ENCODE measurements at places on chromosomes 5 and 9. TPM values are rescaled to one million over a fixed set of nuclear protein-coding genes. Genes with fewer than 3 reads are reported as not detected.

Gene PRR16
- 15.3 TPM for polyA plus RNA-seq

Gene LHX6
- not detected for polyA plus RNA-seq

Gene PCDHB11
- polyA plus RNA-seq = 1.8 TPM

Gene SEMA5A
- polyA plus RNA-seq = 14.8 TPM

Gene SOHLH1
- not detected for polyA plus RNA-seq

Gene ZNF782
- polyA plus RNA-seq = 3.5 TPM

Gene SPATA31D4
- polyA plus RNA-seq = not detected

Gene SLC45A2
- 1.8 TPM for polyA plus RNA-seq

GRCh38 chr5:35709688-35710087 lies 92.0 kb downstream of the SPEF2 start:
- no peak for DNase-seq
- no peaks in the 10 kb centered on the region for H3K36me3 ChIP-seq
- H3K27me3 ChIP-seq = no peaks in the 10 kb centered on the region

DNA sequence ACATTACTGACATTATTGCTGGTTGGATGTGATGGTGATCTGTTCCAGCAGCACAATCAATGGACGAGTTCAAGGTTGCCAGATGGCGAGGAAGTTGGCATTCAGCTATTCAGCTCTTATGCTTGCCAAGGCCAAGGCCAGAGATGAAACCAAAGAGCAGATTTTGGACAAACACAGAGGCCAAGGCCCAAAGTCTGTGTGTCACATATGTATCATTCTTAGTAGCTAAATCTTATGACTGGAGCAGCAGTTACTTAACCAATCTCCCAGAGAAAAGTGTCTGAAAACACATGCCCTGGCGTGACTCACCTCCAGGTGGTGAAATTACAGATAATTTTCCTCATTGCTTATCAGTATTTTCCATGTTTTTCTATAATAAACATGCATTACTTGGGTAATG lies 189.0 kb upstream of the EGFLAM start:
- no peaks in the 10 kb centered on the region for H3K4me1 ChIP-seq
- H3K27me3 ChIP-seq = no peaks in the 10 kb centered on the region
- H3K4me3 ChIP-seq = no peak overlapping the region
- H3K36me3 ChIP-seq = no peaks in the 10 kb centered on the region
- DNase-seq = peak; percentile 16

DNA sequence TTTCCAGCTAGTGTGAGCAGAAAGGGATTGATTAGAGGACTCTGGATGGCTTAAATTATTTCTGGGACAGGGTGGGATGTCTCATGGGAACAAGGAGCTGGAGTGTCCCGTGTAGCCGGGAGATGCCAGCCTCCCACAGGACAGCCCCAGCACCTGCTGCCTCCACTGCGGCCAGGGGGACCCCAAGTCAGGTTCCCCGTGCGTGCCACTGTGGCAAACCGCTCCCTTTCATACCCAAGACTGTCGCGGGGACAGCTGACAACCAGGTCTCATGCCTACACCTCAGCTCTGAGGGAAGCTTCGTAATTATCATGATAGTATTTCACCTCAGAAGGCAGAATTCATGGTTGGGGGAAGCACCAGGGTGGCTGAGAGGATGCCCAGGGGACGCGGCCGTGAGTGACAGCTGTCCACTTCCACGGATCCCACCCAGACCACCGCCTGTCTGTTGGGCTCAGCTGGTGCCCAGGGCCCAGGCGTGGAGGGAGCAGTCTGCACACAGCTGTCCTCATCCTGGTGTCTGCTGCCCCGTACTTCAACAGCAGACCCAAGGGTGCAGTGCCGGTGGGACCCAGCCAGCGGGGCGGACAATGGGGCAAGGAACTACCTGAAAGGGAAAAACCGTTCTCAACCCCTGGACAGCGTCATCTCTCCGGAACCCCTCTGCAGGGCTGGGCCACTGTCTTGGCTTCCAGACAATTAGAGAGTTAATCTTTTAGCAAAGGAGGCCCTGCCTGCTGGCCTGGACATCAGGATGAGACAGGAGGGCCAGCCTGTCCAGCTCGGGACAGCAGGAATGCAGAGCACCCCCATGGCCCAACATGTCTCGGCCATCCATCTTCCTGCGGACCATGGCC lies 166.9 kb downstream of the OLFM1 start:
- H3K4me3 ChIP-seq = no peak overlapping the region
- peaks cover 5% of the 10 kb centered on the region for H3K27me3 ChIP-seq
- no peaks in the 10 kb centered on the region for H3K36me3 ChIP-seq
- no peaks in the 10 kb centered on the region for H3K4me1 ChIP-seq
- DNase-seq = no peak

- H3K4me1 ChIP-seq = peaks cover 70% of the 10 kb centered on the region
- no peaks in the 10 kb centered on the region for H3K27me3 ChIP-seq
- no peak overlapping the region for H3K4me3 ChIP-seq
- H3K36me3 ChIP-seq = no peaks in the 10 kb centered on the region
- no peak for DNase-seq
Observed at GRCh38 chr5:140220698-140221064, 45.7 kb downstream of the CYSTM1 start.

DNA sequence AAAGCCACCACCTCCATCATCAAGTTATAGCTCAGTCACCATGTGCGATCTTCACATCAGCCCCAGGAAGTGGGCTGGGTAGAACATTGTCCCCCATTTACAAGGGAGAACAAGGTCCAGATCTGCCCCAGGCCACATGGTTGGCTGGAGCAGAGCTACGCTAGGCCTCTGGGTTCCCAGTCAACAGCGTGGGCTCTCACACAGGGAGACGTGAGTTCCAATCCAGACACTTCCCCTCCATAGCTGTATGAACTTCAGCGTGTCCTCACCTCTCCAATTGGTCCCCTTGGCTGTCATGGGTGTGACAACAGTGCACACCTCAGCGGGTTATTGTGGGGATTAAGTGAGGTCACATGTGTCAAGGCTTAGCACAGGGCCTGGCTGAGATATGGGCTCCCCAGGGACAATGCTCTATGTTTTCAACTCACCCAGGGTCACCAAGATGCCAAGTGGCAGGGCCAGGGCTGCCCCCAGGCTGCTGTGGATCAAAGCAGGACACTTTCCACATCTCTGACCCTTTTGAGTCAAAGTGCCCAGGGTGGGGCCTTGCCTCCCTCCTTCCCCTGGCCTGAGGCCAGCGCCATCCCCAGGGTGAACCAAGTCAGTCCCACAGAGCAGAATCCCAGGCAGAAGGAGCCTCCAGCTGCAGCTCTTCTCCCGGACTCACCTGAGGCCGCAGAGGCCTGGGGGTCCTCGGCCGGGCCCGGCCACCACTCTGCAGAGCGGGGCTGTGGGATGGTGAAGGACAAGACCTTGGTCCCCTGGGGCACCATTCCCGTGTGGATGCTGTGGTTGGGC lies 19.8 kb downstream of the AKNA start:
- H3K4me1 ChIP-seq = peaks cover 37% of the 10 kb centered on the region
- H3K27ac ChIP-seq = peak overlapping the region; percentile 83
- no peaks in the 10 kb centered on the region for H3K27me3 ChIP-seq
- H3K36me3 ChIP-seq = no peaks in the 10 kb centered on the region
- DNase-seq = no peak
- no peak overlapping the region for H3K4me3 ChIP-seq

DNA sequence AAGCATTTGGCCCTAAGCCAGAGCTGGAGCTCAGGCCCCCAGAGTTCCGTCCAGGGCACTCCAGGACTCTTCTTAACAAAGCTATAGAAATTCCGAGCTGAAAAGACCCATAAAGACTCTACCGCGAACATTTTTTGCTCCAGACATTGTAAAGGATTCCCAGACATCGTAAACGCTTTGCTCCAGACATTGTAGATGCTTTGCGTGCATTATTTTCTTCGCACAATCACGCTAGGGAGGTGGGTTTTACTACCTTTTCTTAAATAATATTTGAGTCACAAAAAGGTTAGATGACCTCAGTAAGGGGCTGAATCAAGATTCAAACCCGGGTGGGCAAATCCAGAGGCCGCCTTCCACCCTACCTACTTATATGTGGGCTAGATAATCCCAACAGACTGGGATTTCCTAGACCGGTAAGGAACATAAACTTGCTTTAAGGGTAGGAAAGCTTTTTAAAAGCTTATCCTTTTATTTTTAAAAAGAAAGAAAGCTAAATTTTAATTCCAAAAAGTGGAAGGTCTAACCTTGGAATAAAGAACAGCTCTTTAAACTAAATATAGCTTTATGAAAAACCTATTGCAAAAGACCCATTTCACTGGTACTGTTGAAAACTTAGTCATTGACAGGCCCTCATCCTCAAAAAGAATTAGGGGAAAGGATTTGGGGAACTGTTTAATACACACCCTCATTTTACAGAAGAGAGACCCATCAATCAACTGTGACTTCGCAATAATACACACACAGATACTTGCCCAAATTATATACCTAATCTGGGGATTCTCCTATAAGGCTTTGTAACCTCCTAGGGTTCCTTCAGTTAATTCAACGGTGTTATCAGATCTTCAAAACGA lies 822 bp upstream of the TNIP1 start:
- peak overlapping the region; percentile 100 for H3K27ac ChIP-seq
- no peaks in the 10 kb centered on the region for H3K27me3 ChIP-seq
- H3K4me3 ChIP-seq = peak overlapping the region; percentile 97
- peaks cover 25% of the 10 kb centered on the region for H3K4me1 ChIP-seq
- peak; percentile 86 for DNase-seq

GRCh38 chr9:122076117-122076516 lies 17.0 kb downstream of the TTLL11 start:
- no peak overlapping the region for H3K4me3 ChIP-seq
- no peak overlapping the region for H3K27ac ChIP-seq
- H3K36me3 ChIP-seq = no peaks in the 10 kb centered on the region
- H3K27me3 ChIP-seq = no peaks in the 10 kb centered on the region
- peaks cover 5% of the 10 kb centered on the region for H3K4me1 ChIP-seq

DNA sequence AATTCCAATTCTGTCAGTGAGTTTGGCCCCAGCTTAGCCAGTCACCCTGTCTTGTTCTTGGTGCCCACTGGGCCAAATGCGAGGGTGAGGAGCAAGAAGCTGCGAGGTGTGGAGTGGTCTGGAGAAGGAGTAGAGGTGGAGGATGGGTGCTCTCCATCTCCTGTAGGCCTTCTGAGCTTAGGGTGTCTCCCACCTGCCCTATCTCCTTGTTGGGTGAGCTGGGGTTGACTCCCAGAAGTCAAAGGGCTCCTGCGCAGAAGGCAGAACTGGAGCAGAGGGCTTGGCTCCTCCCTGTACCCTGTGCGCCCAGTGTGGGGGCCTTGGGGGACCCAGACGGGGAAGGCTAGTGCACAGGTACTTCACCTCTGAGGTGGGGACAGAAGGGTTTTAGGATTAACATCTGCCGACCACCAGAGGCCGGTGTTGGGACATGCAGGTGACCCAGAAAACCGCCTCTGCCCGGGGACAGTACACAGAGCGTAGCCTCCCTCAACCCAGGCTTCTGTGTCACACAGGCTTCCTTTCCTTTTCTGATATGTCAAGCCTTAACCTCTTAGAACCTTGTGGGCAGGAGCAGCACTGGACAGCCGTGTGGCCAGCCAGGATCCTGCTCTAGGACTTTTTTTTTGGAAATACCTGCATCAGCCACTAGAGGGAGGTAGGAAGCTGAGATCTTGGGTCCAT lies 16.9 kb downstream of the IL5 start:
- peaks cover under 1% of the 10 kb centered on the region for H3K27me3 ChIP-seq
- DNase-seq = peak; percentile 74
- no peaks in the 10 kb centered on the region for H3K4me1 ChIP-seq
- no peak overlapping the region for H3K4me3 ChIP-seq

- H3K4me3 ChIP-seq = no peak overlapping the region
- peak; percentile 55 for DNase-seq
- no peaks in the 10 kb centered on the region for H3K36me3 ChIP-seq
Observed at GRCh38 chr9:113299800-113300292, 3.3 kb downstream of the RNF183 start.

GRCh38 chr9:33198165-33198564 lies 31.0 kb upstream of the B4GALT1 start:
- H3K4me1 ChIP-seq = no peaks in the 10 kb centered on the region
- no peak for DNase-seq
- no peaks in the 10 kb centered on the region for H3K27me3 ChIP-seq
- H3K4me3 ChIP-seq = no peak overlapping the region

GRCh38 chr9:134943411-134943810 lies 25.7 kb upstream of the FCN1 start:
- DNase-seq = no peak
- H3K4me1 ChIP-seq = peaks cover 10% of the 10 kb centered on the region
- H3K36me3 ChIP-seq = no peaks in the 10 kb centered on the region
- H3K27me3 ChIP-seq = no peaks in the 10 kb centered on the region
- H3K4me3 ChIP-seq = no peak overlapping the region
- no peak overlapping the region for H3K27ac ChIP-seq

- no peak overlapping the region for H3K4me3 ChIP-seq
- H3K27ac ChIP-seq = no peak overlapping the region
- DNase-seq = no peak
- H3K4me1 ChIP-seq = peaks cover 9% of the 10 kb centered on the region
- H3K27me3 ChIP-seq = no peaks in the 10 kb centered on the region
Observed at GRCh38 chr5:15797116-15797515, 297.1 kb downstream of the FBXL7 start.

- peak overlapping the region; percentile 15 for H3K27ac ChIP-seq
- H3K4me3 ChIP-seq = no peak overlapping the region
- H3K27me3 ChIP-seq = no peaks in the 10 kb centered on the region
- no peaks in the 10 kb centered on the region for H3K36me3 ChIP-seq
Observed at GRCh38 chr9:89422151-89422975, 75.5 kb downstream of the SEMA4D start.

DNA sequence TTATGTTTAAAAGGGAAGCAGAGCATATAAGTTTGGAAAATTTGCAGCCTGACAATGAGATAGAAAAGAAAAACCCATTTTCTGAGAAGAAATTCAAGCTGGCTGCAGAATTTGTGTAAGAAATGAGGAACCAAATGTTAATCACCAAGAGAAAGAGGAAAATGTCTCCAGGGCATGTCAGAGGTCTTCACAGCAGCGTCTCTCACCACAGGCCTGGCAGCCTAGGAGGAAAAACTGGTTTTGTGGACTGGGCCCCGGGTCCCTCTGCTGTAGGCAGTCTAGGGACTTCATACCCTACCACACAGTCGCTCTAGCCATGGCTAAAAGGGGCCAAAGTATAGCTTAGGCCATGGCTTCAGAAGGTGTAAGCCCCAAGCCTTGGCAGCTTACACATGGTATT lies 32.1 kb upstream of the HSD17B4 start:
- H3K27me3 ChIP-seq = no peaks in the 10 kb centered on the region
- H3K27ac ChIP-seq = no peak overlapping the region
- H3K4me3 ChIP-seq = no peak overlapping the region
- no peak for DNase-seq
- H3K4me1 ChIP-seq = no peaks in the 10 kb centered on the region

DNA sequence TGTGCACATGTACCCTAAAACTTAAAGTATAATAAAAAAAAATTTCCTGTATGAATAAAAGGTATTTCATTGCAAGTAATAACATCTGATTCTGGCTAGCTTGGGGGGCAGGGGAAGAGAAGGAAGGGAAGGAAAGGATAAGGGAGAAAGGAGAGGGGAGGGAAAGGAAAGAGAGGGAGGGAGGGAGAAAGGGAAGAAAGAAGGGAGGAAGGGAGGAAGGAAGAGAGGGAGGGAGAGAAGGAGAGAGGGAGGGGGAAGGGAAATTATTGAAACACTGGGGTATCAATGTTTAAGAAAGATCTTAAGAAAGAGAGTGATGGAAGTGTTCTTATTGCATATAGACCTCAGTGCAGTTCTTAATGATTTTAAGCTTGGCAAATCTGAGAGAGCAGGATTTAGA lies 129.8 kb upstream of the ZNF366 start:
- H3K4me1 ChIP-seq = peaks cover 10% of the 10 kb centered on the region
- no peaks in the 10 kb centered on the region for H3K27me3 ChIP-seq
- H3K36me3 ChIP-seq = no peaks in the 10 kb centered on the region
- H3K27ac ChIP-seq = no peak overlapping the region
- no peak overlapping the region for H3K4me3 ChIP-seq

GRCh38 chr5:73615085-73615484 lies 10.9 kb upstream of the ARHGEF28 start:
- DNase-seq = peak; percentile 7
- no peaks in the 10 kb centered on the region for H3K4me1 ChIP-seq
- H3K4me3 ChIP-seq = no peak overlapping the region
- H3K27ac ChIP-seq = no peak overlapping the region
